ENCODE measurements at places on chromosomes 2 and 18. TPM values are rescaled to one million over a fixed set of nuclear protein-coding genes. Genes with fewer than 3 reads are reported as not detected.

Gene FAP
- not detected for total RNA-seq

GRCh38 chr2:238133499-238134392 lies 4.7 kb upstream of the KLHL30 start:
- peaks cover 26% of the 10 kb centered on the region for H3K4me1 ChIP-seq
- H3K27me3 ChIP-seq = peaks cover 1% of the 10 kb centered on the region
- no peak overlapping the region for H3K4me3 ChIP-seq

DNA sequence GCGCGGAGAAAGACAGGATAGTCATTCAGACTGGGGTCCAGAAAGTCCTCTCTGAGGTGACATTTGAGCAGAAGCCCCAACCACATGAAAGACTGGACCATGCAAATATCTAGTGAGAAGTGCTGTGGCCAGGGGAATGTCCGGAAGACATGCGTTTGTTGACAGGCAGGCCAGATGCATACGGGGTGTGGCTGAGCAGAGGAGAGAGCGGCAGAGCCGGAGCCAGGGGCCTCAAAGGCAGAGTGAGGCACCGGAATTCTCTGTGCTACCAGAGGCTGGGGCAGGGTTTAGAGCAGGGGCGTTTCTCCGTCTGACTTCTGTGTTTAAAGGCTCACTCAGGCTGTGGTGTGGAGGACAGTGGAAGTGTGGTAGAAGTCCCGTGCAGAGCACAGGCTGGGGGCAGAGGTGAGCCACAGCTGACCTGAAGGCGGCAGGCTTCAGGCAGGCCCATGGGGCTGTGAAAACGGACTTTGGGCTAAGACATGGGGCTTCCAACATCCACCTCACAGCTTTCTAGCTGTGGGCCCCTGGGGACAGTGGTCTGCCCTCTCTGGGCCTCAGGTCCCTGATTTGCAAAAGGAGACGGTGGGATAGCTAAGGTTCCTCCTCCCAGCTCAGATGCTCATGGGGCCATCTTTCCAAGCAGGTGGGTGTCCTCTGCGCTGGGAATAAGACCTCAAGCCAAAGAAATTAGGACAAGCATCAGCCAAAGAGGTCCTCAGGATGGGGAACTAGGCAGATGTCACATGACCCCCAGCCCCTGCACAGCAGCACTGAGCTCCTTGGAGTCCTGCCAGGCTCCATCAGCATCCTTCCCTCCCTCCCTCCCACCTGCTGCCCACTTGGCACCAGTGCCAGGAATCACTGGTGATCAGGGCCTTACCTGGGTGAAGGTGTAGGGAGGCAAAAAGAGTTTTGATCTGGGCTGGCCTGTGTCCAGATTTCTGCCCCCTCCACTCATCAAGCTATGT lies 11.2 kb downstream of the RUFY4 start:
- no peak overlapping the region for H3K27ac ChIP-seq
- no peak overlapping the region for H3K4me3 ChIP-seq
- H3K27me3 ChIP-seq = peaks cover 35% of the 10 kb centered on the region

Gene NEU4
- total RNA-seq = 107 TPM

DNA sequence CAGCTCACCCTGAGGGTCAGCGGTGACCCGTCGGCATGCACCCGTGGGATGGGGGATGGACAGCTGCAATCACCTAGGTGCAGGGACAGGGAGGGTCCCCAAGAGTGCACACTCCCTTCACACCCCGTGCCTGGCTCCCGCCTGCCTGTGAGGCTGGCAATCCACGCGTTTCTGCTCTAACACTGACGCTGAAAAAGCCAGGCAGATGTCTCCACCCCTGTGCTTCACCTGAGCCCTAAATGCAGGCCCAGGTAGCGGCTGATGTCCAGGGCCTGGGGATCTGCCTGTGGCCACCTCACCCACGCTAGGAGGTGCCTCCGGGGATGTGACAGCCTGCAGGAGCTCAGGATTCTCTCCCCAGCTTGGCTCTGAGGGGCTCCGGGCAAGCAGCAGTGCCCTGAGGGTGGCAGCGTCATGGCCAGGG lies 212.0 kb upstream of the SALL3 start:
- H3K36me3 ChIP-seq = no peaks in the 10 kb centered on the region
- H3K4me1 ChIP-seq = peaks cover 13% of the 10 kb centered on the region
- no peak overlapping the region for H3K27ac ChIP-seq
- peaks cover 61% of the 10 kb centered on the region for H3K27me3 ChIP-seq

Gene NTSR2
- not detected for total RNA-seq

Gene MAPRE3
- total RNA-seq = 0.31 TPM

DNA sequence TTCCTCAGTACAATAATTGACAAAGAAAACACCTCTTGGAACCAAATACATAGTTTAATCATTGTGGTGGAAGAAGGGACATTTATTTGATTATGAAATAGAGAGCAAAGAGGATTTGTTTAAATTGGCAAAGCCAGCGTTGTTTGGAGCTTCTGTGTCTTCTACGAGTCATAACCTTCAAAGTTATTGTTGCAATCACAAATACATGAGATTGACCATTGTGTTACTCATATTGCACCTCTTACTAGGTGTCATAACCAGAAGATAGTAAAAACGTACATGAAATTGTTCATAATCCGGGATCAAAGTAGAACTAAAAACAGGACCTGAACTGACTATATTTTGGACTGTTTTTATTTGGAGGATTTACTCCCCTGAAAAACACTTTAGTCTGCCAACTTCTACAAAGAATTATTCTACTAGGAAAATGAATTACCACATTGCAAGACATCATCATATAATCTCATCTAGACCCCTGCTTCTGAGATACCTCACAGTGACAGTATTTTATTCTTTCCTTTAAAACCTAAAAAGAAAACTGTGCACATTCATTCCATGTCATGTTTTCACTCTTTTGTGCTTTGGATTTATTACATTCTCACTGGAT lies 151.7 kb upstream of the KLF7 start:
- H3K36me3 ChIP-seq = no peaks in the 10 kb centered on the region
- H3K4me3 ChIP-seq = no peak overlapping the region
- peaks cover 10% of the 10 kb centered on the region for H3K4me1 ChIP-seq
- H3K27me3 ChIP-seq = no peaks in the 10 kb centered on the region

- peaks cover 5% of the 10 kb centered on the region for H3K36me3 ChIP-seq
- no peaks in the 10 kb centered on the region for H3K27me3 ChIP-seq
- peaks cover 96% of the 10 kb centered on the region for H3K4me1 ChIP-seq
- no peak for DNase-seq
Measured at GRCh38 chr2:168192839-168193616, 54.4 kb downstream of the STK39 start.

DNA sequence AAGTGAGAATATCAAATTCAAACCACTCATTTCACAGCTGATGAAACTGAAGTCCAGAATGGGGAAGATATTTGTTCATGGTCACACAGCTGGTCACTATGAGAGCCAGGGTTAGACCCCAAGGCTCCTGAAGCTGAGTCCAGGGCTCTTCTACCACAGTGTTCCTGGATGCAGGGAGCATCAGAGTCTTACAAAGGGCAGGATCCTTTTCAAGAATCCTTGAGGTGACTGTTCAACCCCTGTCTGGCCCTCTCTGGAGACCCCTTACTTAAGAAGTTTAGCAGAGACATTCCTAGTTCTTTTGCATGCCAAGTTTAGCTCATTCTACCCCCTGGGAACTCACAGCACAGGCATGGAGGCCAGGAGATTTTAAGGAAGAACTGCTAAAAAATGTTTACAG lies 15.7 kb downstream of the PROKR1 start:
- no peak for DNase-seq
- H3K27ac ChIP-seq = no peak overlapping the region
- H3K4me3 ChIP-seq = no peak overlapping the region

Gene RAX
- not detected for total RNA-seq

DNA sequence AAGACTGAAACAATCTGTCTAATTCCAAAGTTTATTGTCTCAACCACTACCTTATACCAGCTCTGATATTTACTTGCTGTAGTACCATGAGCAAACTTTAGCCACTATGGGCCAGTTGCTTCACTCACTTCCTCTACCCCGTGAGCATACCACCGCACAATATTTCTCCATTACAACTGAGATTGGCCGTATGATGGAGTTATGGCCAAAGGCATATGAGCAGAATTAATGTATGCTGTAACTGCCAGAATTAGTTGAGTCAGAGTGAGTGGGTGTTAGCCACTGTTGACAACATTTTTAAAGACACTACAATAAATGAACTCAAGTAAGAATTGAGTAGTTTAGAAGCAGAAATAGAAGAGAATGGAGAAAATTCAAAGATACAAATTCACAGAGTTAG lies 69.7 kb downstream of the LRATD1 start:
- no peaks in the 10 kb centered on the region for H3K27me3 ChIP-seq
- no peak for DNase-seq
- H3K27ac ChIP-seq = no peak overlapping the region
- H3K4me3 ChIP-seq = no peak overlapping the region
- no peaks in the 10 kb centered on the region for H3K36me3 ChIP-seq

Gene AMER3
- not detected for total RNA-seq

DNA sequence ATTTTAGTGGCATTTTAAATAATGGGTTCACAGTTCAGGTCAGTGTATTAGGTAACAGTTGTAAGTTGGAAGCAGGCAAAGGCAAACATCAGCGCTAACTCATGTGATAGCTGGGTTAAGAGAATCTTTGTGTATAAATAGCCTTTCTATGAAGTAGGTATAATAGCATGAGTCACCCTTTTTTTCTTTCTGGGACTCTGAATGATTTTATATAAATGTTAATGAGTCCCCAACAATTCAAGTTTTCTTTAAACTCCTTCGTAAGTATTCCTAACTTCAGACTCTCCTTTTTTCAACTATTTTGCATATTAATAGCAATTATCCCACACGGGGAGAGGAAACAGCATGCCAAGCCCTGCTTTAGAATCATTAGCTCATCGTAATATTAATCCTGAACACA lies 384.3 kb downstream of the PIK3C3 start:
- H3K27ac ChIP-seq = peak overlapping the region; percentile 77
- no peak overlapping the region for H3K4me3 ChIP-seq
- peak; percentile 80 for DNase-seq
- no peaks in the 10 kb centered on the region for H3K27me3 ChIP-seq

- H3K4me3 ChIP-seq = peak overlapping the region; percentile 91
- H3K27ac ChIP-seq = peak overlapping the region; percentile 99
- no peaks in the 10 kb centered on the region for H3K27me3 ChIP-seq
- peak; percentile 98 for DNase-seq
- peaks cover 49% of the 10 kb centered on the region for H3K36me3 ChIP-seq
Measured at GRCh38 chr2:21042958-21043743, 722 bp downstream of the APOB start.

GRCh38 chr2:109399066-109399465 lies 214.7 kb downstream of the SEPTIN10 start:
- no peak overlapping the region for H3K4me3 ChIP-seq
- H3K36me3 ChIP-seq = no peaks in the 10 kb centered on the region
- H3K4me1 ChIP-seq = no peaks in the 10 kb centered on the region
- DNase-seq = no peak
- no peaks in the 10 kb centered on the region for H3K27me3 ChIP-seq

DNA sequence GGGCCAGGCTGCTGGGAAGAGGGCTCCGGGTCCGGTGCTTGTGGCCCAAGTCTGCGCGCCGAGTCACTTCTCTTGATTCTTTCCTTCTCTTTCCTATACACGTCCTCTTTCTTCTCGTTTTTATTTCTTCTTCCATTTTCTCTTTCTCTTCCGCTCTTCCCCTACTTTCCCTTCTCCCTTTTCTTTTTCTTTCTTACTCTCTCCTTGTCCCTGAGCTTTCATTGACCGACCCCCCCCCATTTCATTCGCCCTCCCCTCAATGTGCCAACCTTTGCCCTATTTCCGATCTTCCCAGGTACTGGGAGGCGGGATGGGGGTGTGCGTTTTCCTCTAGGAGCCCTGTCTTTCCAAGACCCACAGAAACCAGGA lies 1.8 kb downstream of the ONECUT2 start:
- H3K36me3 ChIP-seq = no peaks in the 10 kb centered on the region
- H3K27ac ChIP-seq = peak overlapping the region; percentile 17
- peaks cover 38% of the 10 kb centered on the region for H3K4me1 ChIP-seq
- no peak for DNase-seq
- peak overlapping the region; percentile 62 for H3K4me3 ChIP-seq

GRCh38 chr2:7726989-7727388 lies 809.8 kb downstream of the RNF144A start:
- no peaks in the 10 kb centered on the region for H3K4me1 ChIP-seq
- H3K27me3 ChIP-seq = no peaks in the 10 kb centered on the region
- no peak overlapping the region for H3K4me3 ChIP-seq
- no peaks in the 10 kb centered on the region for H3K36me3 ChIP-seq
- H3K27ac ChIP-seq = no peak overlapping the region
- DNase-seq = no peak

Gene PPIG
- total RNA-seq = 81.0 TPM

Gene TUBB8B
- total RNA-seq = 0.98 TPM

DNA sequence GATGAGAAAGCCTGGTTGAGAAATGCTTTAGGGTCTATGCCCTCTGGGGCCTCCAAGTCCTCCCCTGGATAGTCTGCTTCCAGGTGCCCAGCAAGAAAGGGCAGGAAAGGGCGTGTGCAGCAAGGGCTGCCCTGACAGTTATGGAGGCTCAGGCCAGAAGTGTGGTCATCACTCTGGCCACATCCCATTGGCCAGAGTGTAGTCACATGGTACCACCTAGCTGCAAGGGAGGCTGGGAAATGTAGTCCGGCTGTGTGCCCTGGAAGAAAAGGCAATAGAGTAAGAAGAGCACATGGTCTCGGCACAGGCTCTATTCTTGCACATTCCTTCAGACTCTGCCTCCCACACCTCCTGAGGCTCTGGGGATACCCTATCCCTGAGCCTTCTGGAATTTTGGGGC lies 35.7 kb downstream of the ODC1 start:
- no peak overlapping the region for H3K4me3 ChIP-seq
- H3K27me3 ChIP-seq = no peaks in the 10 kb centered on the region
- peaks cover 21% of the 10 kb centered on the region for H3K4me1 ChIP-seq
- no peak overlapping the region for H3K27ac ChIP-seq

GRCh38 chr2:216113572-216113971 lies 4.4 kb downstream of the XRCC5 start:
- no peaks in the 10 kb centered on the region for H3K27me3 ChIP-seq
- no peak for DNase-seq
- peak overlapping the region; percentile 38 for H3K27ac ChIP-seq
- H3K36me3 ChIP-seq = peaks cover 12% of the 10 kb centered on the region

Gene PHLPP1
- total RNA-seq = 18.5 TPM

DNA sequence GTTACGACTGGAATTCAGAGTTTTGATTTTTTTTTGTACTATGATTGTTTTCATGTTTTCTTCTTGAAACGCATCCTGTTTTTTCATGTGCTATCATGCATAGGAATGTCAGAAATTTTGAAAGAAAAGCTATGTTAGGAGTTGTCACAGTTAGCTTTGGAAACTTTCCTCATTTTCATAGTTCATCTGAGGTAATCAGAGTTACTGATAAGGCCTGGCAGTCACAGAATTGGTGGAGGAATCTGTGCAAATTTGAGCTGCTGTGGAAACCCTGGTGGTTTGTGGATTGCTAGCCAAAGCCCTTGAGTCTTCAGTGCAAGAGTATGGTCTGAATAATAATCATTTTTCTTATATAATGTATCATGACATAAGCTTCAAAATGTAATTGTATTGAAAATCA lies 401.0 kb downstream of the CNTNAP5 start:
- H3K27ac ChIP-seq = no peak overlapping the region
- DNase-seq = no peak
- no peaks in the 10 kb centered on the region for H3K27me3 ChIP-seq
- H3K4me1 ChIP-seq = no peaks in the 10 kb centered on the region

DNA sequence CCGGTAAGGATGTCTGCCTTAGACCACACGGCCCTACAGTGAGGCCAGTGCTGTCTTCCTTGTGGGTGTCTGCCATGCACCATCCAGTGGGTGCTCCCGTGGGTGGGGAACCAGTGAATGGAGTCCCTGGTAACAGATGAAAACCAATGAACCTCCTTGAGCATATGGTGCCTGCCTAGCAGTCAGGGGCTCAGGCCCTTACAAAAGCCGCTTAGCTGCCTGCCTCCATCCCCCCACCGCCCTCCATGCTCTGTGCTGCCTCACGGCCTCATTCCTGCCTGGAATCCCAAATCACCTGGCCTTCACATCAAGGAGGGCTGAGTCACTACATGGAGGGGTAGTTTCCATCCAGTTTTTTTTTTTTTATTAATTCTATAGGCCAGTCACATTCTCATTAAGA lies 30.8 kb upstream of the TRIB2 start:
- no peak for DNase-seq
- no peak overlapping the region for H3K4me3 ChIP-seq
- no peak overlapping the region for H3K27ac ChIP-seq
- H3K27me3 ChIP-seq = no peaks in the 10 kb centered on the region
- no peaks in the 10 kb centered on the region for H3K4me1 ChIP-seq

All from HepG2 (cell line).